ENCODE measurements at places on chromosomes 5 and 9. TPM values are rescaled to one million over a fixed set of nuclear protein-coding genes. Genes with fewer than 3 reads are reported as not detected.

Gene C9
- not detected for polyA plus RNA-seq

Gene PCDHA10
- polyA plus RNA-seq = not detected

Gene CA9
- polyA plus RNA-seq = not detected

Gene CCNI2
- polyA plus RNA-seq = 0.04 TPM

Gene OTP
- 0.03 TPM for polyA plus RNA-seq

Gene UBLCP1
- polyA plus RNA-seq = 11.0 TPM

Gene PCDHGA11
- not detected for polyA plus RNA-seq

DNA sequence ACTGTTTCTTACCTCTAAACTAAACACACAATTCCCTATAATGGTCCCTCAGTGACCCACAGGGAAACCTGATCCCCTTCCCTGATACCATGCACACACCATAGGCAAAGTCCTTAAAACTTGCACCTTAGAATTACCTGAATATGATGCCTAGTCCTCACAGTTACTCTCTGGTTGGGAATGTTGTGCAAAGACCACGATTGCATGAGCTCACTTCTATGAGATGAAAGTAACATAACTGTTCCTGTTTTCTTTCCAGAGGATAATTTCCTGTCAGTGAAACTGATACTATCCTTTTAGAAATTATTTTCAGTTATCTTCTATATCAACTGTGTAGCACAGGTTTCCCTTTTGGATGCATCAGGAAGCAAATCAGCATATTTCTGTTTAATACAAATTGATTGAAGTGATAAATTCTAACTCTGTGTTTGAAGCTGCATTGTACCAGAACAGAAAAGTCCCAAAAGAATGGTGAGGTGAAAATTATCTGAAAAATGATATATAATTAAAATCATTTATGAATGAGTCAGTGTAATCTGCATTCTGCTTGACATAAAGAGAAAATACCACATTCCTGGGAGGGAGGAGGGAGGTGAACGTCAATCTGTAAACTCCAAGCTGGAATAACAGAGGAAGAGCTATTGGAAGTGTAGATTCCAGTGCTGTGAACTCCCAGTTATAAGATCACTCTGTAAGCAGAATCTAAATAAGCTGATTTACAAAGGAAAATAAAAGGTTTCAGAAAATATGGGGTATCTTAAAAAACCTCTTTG, 51.2 kb upstream of the TNFAIP8 start:
- no peaks in the 10 kb centered on the region for H3K36me3 ChIP-seq
- H3K4me1 ChIP-seq = peaks cover 85% of the 10 kb centered on the region
- no peak for DNase-seq
- H3K27ac ChIP-seq = peak overlapping the region; percentile 14

GRCh38 chr5:2492476-2492875, 259.0 kb downstream of the IRX2 start:
- H3K36me3 ChIP-seq = no peaks in the 10 kb centered on the region
- no peaks in the 10 kb centered on the region for H3K27me3 ChIP-seq
- H3K4me3 ChIP-seq = no peak overlapping the region
- DNase-seq = no peak
- no peaks in the 10 kb centered on the region for H3K4me1 ChIP-seq
- no peak overlapping the region for H3K27ac ChIP-seq

DNA sequence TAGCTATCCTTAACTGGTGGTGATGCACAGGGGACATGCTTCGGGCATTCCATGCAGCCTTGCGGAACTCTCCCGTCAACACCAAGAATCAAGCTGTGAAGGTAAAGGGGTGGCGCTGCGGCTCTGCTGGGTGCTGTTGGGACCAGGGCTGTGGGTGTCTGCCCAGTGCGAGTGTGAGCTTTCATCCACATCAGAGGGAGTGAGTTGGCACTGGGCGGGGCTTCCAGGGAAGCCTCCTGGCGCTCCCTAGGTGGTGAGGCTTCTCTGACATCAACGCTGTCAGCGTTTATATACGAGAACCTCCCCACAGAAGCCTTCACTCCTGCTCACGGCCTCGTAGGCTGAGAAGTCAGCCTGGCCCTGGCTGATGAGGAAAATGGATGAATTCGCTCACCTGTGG, 11.7 kb downstream of the ARPC5L start:
- DNase-seq = no peak
- peaks cover 68% of the 10 kb centered on the region for H3K36me3 ChIP-seq
- H3K27ac ChIP-seq = peak overlapping the region; percentile 84
- H3K27me3 ChIP-seq = no peaks in the 10 kb centered on the region
- H3K4me3 ChIP-seq = no peak overlapping the region
- peaks cover 41% of the 10 kb centered on the region for H3K4me1 ChIP-seq

GRCh38 chr5:172805736-172806255, 28.3 kb upstream of the ERGIC1 start:
- H3K4me3 ChIP-seq = no peak overlapping the region
- H3K27me3 ChIP-seq = no peaks in the 10 kb centered on the region
- H3K36me3 ChIP-seq = no peaks in the 10 kb centered on the region
- peaks cover 12% of the 10 kb centered on the region for H3K4me1 ChIP-seq

GRCh38 chr5:150642991-150643710, 2.7 kb downstream of the SYNPO start:
- H3K4me1 ChIP-seq = no peaks in the 10 kb centered on the region
- no peak for DNase-seq
- H3K27me3 ChIP-seq = no peaks in the 10 kb centered on the region
- no peak overlapping the region for H3K27ac ChIP-seq

DNA sequence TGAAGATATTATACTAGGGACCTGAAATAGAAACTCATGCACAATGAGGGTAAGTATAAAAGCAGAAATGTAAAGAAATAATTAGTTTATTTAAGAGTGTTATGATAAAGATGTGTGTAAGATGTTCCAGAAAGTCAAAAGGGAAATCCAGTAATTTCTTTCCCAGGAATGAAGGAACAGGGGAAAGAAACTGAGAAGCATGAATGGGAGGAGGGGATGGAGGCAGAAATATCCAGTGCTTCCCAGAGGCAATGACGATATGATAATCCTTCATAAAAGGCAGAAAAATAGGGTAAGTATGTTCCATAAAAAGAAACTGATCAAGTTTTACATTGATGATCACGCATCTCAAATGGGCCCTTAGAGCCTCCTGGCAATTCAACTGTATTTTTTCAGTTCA, 120.7 kb upstream of the LPAR1 start:
- no peaks in the 10 kb centered on the region for H3K27me3 ChIP-seq
- DNase-seq = no peak
- H3K27ac ChIP-seq = no peak overlapping the region
- no peaks in the 10 kb centered on the region for H3K36me3 ChIP-seq
- no peaks in the 10 kb centered on the region for H3K4me1 ChIP-seq
- H3K4me3 ChIP-seq = no peak overlapping the region

Measured in B cell (primary cell).